ENCODE measurements at places on chromosomes 11 and 22.

GRCh38 chr11:27573024-27573423 lies 66.5 kb upstream of the LIN7C start:
- no peak for DNase-seq

DNA sequence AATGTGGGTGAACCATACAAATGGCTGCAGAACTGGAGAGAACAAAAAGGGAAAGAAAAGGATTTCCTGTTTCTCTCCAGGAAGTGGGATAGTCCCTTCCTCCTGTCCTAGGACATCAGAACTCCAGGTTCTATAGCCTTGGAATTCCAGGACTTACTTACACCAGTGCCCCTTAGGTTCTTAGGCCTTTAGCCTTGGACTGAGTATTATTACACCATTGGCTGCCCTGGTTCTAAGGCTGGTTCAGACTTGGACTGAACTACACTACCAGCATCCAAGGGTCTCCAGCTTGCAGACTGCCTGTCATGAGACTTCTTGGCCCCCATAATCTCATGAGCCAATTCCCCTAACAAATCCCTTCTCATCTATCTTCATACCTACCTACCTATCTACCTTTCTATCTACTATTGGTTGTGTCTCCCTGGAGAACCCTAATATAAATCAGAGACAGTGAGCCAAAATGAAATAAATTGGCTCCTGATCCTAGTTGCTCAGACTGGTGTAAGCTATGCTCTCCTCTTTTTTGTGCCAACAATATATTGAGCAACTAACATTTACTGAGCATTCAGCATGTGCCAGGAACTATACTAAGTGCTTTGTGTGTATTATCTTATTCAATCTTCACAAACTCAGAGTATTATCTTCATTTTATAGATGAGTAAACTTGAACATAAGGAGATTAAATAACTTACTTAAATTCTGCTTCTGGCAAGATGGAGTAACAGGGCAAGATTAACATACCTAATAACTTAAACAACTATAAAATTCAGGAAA lies 303.7 kb downstream of the TTC28 start:
- DNase-seq, result peak; percentile 47

DNA sequence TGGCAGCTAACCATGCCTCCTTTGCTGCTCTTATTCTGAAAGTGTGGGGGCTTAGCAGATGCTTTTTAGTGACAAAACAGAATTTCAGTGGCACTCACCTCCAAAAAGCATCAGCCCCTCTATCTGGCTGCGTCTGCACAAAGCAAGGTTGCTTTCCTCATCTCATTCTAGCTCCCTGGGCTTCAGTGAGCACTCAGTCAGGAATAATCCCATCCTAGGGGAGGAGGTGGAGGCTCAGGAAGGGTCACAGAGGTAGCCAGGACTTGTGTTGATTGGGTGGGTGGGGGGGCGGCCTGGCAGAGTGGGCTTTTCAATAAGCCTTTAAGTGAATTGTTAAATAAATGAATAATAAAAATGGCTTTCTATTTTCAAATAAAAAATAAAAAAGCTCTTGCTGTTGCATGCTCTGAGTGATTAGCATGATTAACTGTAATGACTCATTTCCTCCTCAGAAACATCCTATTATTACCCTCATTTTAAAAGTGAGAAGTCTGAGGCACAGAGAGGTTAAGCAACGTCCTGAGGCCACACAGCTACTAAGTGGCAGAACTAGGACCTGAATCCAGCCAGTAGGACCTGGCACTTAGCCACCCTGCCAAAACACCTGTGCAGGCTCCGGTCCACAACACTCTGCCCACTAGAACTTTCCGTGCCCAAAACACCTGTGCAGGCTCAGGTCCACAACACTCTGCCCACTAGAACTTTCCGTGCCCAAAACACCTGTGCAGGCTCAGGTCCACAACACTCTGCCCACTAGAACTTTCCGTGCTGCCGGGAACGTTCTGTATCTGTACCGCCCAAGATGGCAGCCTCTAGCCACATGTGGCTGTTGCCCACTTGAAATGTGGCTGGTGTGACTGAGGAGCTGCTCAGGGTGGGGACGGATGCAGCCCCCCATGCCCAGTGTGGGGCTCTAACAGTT lies 5.5 kb downstream of the B3GAT1 start:
- no peak for DNase-seq

DNA sequence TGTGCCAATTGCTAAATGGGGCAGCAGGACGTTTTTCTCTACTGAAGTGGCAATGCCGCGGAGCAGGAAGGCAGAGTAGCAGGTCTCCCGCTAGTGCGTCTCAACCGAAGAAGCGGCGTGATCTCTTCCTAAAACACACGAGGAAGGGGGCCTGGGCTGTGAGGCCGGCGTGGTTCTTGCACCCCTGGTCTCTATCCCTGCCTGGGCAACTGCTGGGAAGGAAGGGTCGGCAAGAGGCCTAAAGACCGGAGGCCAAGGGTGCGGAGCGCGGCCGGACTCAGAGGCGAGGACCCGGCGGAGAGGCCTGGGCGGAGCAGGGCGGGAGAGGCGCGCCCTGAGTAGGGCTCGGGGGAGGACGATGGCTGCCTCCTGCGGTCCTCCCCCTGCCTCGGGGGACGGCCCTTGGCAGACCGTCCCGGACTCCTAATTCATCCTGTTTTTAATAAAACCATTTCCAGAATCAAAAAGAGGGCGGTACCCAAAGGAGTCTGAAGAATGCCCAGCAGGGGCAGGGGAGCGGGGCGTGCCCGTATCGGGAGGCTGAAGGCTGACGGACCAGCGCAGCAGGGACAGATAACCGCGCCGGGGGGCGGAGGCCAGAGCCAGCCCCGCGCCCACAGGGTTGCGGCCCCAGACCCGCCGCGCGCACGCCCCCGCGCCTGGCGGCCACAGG lies 572 bp upstream of the APLP2 start:
- peak; percentile 71 for DNase-seq

GRCh38 chr22:30235687-30236170 lies 10.8 kb downstream of the LIF start:
- DNase-seq, result no peak

DNA sequence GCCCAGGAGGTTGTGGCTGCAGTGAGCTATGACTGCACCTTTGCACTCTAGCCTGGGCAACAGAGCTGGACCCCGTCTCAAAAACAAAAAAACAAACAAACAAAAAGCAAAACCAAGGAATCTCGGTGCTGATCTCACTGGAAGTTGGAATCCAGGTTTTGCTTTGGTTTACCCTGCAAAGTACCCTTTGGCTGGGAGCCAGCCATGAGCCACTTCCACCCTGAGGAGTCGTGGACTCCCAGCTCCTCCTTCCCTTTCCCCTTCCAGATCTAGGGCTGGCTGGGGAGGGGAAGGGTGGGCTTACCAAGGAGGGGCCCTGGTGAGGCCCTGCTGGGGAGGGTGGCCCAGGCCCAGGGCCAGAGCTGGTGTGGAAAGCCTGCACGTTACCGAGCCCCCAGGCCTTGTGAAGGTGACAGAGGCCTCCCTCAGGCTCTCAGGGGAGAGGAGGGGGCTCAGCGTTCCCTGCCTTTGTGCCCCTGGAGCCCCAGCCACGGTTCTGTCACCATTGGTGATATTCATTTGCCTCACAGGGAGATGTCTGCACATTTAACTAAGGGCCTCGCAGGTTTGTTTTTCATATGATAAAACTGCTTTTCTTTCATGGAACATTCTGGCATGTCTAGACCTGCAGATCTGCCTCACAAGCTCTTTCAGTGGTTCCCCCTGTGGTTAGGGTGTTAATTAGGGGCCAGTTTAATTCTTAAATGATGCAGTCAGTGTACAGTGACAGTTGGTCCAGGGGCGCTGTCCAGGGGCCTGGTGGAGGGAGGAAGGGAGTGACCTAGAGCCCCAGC lies 29.0 kb downstream of the FBLN1 start:
- DNase-seq, result no peak

DNA sequence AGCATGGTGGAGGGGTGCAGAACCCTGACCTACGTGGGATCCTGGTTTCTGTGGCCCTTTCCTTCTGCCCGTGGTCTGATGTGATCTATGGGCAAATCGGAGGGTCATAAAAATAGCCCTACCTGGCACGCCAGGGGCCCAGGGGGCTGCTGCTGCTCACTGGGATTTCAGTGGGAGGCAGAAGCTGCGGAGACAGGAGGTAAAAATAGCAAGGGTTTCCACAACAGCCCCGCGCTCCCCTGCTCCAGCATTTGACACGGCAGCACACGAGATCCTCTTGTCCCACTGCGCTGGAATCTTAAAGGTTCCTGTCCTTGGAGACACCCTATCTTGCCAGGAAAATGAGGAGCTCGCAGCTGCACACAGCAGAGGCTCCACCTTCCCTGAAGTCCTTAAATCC lies 321.2 kb downstream of the CTTN start:
- DNase-seq, result no peak

DNA sequence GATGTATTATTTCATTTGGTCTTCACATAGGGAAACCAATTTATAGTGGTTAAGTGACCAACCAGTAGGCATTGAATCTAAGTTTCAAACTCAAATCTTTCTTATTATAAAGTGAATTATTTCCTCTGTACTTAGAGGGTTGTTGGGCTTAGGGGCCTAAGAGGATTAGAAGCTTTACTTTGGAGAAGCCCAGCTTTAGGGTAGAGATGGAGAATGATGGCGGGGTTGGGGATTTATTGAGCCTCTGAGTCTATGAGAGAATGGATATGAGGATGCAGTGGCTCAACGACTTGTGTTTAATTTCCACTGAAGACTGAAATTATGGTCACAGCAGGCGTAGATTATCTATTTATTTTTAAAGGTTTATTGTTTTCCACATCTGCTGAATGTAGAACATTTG lies 55.5 kb downstream of the CHRDL2 start:
- DNase-seq, result no peak
